ENCODE measurements at places on chromosomes 4 and X.

- no peak for DNase-seq
Measured at GRCh38 chr4:8325291-8325973, 55.9 kb downstream of the HTRA3 start.

DNA sequence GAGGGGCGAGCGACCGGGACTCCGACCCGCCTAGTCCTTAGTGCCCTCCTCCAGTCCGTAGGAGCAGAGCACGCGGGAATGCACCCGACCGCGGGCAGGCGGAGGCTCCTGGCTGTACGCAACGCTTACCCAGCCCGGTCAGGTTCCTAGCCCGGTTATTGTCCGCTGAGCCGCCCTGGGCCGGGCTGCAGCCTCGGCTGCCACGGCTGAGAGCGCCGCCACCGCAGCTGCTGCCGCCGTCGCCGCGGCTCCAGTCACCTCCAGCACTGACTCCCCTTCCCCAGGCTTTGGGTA is at the start of gene AMER1:
AMER1 (minus strand) TSS at position 268 of the 294 bp plus-strand sequence. CDS start 12,422 bp downstream, outside the sequence.
- DNase-seq, result no peak

- no peak for DNase-seq
Measured at GRCh38 chr4:151719956-151720334, 40.9 kb downstream of the GATB start.

DNA sequence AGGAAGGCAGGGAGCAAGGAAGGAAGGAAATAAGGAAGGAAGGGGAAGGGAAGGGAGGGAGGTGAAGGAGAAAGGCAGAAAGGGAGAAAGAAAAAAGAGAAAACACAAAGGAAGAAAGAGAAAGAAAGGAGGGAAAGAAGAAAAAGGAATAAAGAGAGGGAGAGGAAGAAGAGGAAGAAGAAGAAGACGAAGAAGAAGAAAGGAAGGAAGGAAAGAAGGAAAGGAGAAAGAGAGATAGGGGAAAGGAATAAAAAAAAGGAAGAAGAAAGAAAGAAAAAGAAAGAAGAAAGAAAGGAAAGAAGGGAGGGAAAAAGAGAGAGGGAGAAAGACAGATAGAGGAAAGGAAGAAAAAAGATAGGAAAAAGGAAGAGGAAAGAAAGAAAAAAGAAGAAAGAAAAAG is 128.0 kb downstream of the MXRA5 start:
- DNase-seq, result no peak

GRCh38 chr4:160717848-160718247 is 1446.0 kb downstream of the FSTL5 start:
- no peak for DNase-seq

GRCh38 chr4:7024336-7024890 is 18.8 kb upstream of the TADA2B start:
- DNase-seq, result no peak

GRCh38 chr4:2303121-2303685 is 41.3 kb upstream of the MXD4 start:
- DNase-seq, result no peak

DNA sequence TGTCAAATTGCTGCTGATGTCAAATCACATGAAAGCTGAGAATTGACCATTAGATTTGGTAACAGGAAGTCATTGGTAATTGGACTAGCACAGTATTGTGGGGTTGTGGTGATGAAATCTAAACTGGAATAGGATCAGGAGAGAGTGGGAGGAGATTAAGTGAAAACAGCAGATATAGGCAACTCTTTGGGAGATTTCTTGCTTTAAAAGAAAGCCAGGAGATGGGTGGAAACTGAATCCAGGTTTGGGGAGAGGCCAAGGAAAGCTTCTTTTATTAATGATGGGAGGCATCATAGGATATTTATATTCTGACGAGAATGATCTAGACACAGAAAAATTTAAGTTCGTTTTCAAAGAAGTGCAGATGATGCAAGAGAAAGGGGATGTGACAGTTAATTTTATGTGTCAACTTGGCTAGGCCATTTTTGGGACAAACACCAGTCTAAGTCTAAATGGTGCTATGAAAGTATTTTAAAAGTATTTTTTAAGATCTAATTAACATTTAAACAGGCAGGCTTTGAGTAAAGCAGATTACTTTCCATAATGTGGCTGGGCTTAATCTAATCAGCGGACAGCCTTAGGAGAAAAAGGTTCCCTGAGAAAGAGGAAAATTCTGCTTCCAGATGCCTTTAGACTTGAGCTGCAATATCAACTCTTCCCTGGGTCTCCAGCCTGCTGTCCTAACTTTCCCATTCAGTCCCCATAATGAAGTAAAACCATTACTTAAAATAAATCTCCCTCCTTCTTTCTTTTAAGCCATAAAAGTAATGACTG is 24.7 kb downstream of the SEC24D start:
- no peak for DNase-seq

DNA sequence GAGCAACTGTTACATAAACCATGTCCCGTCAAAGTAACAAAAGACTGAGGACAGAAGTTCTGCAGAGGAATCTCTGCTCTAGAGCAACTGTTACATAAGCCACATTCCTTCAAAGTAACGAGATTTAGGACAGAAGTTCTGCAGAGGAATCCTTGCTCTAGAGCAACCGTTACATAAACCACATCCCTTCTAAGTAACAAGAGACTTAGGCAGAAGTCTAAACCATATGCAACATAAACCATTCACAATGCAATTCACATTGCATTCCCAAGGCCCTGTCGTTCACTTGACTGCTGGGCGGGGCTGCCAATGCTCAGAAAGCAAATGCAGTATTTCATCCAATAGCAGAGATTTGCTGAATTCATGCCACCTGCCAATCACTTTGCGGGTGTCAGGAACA is 124.4 kb upstream of the PUDP start:
- DNase-seq, result no peak

GRCh38 chrX:132592880-132593279 is 104.0 kb upstream of the MBNL3 start:
- no peak for DNase-seq

- no peak for DNase-seq
Measured at GRCh38 chr4:85548116-85548515, 73.2 kb downstream of the ARHGAP24 start.

DNA sequence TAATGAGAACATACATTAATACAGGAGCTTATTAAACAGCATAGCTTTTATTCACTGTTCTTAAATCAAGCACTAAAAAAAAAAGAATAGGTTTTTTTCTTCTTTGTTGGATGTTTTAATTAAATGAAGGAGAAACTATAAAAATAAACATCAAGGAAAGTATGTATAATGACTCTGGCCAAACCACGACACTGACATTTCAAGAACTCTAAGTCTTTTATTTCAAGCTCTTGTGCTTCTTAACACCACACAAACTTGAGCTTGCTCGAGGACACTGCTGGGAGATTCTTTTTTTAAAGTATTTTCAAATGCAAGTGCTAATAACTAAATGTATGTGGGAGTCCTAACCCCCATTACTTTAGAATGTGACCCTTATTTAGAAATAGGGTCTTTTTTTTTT is 204.9 kb upstream of the PPARGC1A start:
- DNase-seq, result no peak

DNA sequence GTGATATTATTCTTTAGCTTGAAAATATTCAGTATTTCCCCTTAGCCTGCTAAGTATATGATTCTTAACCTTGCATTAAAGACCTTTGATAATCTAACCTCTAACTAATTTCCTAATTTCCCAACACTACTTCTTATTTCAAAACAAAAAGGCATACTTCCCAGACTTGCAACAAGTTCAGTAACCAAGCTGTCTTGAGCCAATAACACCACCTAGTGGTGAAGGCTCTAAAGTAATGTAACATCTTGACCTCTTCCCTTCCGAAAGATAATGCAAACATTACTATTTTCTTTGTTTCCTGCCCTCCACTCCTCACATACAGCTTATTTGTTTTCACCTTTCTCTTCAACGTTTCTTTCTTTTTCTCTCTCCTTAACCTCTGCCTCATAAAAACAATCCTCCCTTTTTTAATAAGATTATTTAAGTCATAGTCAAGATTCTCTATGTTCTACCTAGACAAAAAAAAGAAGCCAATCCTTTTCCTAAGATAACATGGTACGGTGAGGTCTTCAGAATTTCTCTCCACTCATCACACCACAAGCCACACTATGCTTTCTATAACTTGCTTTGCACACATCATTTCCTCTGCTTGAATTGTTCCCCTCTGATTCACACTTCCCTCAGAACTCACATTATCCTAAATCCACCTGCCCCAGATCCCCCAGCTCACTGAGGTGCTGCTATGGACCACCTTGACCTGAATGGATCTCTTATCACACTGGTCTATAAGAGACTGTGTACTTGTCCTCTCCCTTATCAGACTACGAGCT is 3.5 kb downstream of the FAT1 start:
- no peak for DNase-seq

DNA sequence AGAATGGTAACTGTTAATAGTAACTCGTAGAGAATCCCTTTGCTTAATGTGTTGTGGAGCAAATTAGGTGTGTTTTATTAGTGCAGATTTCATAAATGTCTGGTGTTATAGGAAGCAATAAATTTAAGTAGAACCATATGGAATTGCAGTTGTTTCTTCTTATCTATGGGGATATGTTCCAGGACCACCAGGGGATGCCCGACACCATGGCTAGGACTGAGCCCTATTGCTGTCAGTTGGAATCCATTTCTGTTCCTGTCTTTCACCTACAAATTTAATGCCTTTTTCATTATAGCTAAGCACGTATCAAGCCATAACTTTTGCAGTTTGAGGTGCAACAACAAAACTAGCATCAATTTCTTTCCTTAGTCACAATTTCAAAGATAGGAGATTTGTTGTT is 72.5 kb downstream of the DDIT4L start:
- no peak for DNase-seq
